ENCODE measurements at places on chromosomes 1 and 21.

GRCh38 chr1:66764994-66765578 is 12.8 kb downstream of the DYNLT5 start:
- DNase-seq, result peak; percentile 13

- no peak for DNase-seq
These were observed 4.9 kb upstream of the OPRD1 start for GRCh38 chr1:28807046-28807445.

DNA sequence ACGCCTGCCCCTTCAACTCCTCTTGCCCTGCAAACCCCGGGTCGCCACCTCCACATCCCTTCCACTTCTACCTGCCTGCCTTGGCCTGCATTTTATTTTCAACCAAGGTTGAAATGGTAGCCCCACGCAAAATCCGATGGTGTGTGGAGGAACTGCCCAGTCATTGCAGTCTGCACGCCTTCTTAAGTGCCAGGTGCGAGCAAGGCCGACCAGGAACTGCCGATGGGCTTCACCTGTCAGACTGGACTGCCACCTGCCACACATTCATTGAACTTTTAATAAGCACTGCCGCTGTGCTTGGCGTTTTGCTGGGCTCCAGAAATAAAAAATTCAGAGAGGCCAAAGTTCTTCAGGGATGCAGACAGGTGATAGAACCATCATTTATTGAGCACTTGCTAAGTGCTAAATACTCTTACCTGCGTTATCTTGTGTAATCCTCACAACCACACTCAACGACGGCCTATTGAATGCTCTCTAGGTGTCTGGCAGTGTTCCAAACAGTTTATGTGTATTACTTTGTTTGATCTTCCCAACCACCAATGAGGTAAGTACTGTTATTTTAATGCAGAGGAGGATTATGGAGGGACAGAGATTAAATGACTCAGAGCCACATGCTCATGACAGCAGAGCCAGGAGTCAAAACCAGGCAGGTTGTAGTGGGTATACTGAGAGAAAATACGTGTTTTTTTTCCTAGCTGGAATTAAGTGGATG is 36.2 kb downstream of the CACHD1 start:
- DNase-seq, result peak; percentile 2

GRCh38 chr1:25505656-25506385 is 37.6 kb upstream of the LDLRAP1 start:
- DNase-seq, result no peak

Measured in activated T-cell treated with anti-CD3 and anti-CD28 coated beads for 48 hours (primary cell).